Daoy (cell line): ENCODE measurements at places on chromosomes 4 and X. TPM values are rescaled to one million over a fixed set of nuclear protein-coding genes. Genes with fewer than 3 reads are reported as not detected.

- no peak for DNase-seq
These were observed 21.6 kb upstream of the FGG start for GRCh38 chr4:154634058-154634457.

GRCh38 chr4:75495476-75495875, 18.7 kb downstream of the RCHY1 start:
- no peak for DNase-seq

Gene FGF16
- total RNA-seq: not detected in 2 replicates

- no peak for DNase-seq
These were observed 101.2 kb upstream of the DUSP21 start for GRCh38 chrX:44742480-44743155.
